ENCODE measurements at places on chromosomes 2 and 18.

GRCh38 chr18:39693359-39693758, 2127.8 kb upstream of the CELF4 start:
- no peak for DNase-seq

DNA sequence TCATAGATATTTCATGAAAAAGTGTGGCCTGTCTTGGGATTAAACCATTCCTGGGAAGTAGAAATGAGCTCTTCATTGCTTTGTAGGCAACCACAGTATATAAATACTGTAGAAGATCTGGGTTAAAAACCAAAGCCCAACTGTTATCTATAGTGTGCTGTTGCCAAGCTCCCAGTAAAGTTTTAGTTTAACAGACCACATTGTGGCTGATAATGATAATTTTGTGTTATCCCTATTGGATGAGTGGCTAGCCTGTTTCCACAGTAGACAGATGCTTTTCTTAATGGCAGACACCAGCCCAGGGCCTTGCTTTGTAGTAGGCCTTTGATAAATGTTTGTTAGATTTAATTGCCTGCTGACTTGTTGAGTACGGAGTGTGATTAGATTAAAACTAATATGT, 52.1 kb downstream of the FMNL2 start:
- DNase-seq = no peak

DNA sequence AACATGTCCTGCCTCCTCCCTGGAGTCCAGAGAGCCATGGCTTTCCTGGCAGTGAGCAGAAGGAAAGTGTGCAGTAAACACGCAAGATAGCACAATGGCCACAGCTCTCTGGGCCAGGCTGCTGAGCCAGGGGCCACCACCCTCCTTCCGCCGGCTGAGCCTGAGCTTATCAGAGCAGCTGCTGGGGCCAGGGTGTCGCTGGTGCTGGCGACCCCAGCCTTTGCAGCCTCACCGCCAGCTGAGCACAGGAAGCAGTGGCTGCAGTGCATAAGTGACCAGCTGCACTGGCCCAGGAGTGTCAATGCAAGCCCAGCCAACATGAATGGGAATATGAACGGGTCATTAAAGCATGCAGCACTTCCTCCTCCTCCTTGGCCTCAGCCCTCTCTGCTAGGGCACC, 172.0 kb downstream of the ZFP36L2 start:
- DNase-seq = no peak

DNA sequence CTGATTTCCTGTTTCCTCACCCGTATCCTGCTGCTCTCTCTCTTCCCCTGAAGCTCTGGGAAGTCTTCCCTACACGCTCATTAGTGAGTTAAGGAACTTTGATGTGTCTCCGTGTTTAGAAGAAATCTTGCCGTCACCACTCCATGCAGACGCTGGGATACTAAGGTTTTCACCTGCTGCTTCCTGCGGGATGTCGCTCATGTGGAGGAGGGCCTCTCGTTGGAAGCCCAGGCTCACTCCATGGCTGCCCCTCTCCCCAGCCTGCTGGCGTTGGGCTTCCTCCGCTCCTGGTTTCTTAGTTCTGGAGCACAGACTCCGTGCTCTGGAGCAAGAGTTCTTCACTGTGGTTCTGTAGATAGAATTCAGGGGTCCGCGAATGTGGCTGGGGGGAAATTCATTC, 326.3 kb downstream of the GBX2 start:
- DNase-seq = no peak

GRCh38 chr2:32222966-32223365, 41.7 kb downstream of the NLRC4 start:
- no peak for DNase-seq

DNA sequence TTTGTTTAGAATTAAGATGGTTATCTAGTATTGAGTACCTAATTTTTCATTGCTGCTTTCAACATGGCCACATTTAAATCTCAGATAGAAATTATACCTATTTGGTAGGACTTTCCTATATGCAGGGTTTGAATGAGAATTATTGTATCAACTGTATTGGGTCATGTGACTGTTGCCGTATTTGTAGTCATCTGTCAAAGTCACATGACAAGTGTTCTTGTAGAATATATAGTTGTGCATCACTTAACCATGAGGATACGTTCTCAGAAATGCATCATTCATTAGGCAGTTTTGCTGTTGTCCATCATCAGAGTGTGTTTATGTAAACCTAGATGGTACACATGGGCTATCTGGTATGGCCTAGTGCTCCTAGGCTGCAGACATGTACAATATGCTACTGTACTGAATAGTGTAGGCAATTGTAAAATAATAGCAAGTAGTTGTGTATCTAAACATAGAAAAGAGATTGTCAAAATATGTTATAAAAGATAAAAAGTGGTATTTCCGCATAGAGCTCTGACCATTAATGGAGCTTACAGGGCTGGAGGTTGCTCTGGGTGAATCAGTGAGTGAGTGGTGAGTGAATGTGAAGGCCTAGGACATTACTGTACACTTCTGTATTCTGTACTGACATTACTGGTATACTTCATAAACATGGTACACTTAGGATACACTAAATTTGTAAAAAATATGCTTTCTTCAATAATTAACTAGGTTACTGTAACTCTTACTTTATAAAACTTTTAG, 123.7 kb downstream of the MAP4K4 start:
- DNase-seq = no peak

GRCh38 chr2:98554116-98554861, 54.0 kb downstream of the COA5 start:
- DNase-seq = no peak

GRCh38 chr2:53234548-53234903, 533.1 kb upstream of the CHAC2 start:
- no peak for DNase-seq

GRCh38 chr2:47402555-47402804, 476 bp upstream of the MSH2 start:
- DNase-seq = no peak

- no peak for DNase-seq
Observed at GRCh38 chr2:43569921-43570320, 25.9 kb downstream of the THADA start.

DNA sequence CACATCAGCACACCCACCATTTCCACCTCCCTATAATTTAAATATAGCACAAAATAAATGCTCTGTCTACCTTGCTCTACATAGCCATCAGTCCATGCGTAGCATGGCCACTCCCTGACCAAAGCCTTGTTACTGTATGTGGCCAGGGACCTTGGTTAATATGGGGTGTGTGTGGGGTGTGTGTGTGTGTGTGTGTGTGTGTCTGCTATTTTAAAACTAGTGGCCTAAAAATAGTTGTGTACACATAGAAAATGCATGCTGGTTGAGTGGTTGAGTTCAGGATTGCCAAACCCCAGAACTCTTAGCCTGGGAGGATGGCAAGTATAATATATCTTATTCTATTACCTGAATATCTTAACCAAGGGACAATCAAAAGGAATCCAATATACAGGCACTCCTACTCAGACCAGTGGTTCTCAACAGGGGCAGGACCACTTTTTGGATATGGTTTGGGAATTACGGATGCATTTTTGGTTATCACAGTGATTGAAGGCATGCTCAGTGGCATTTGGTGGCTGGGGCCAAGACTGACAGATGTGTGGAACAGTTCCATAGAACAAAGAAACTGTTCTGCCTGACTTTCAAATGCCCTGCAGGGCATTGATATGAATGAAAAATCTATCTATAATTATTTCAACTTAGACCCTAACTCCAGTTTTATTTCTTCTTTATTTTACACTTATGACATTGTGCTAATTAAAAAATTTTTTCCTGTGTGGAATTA, 72.3 kb upstream of the PSME4 start:
- DNase-seq = no peak

- no peak for DNase-seq
Observed at GRCh38 chr2:229714080-229714735, at the start of gene DNER. TSS of gene DNER (minus strand) at chr2:229714555. CDS start at chr2:229714423, 132 bp downstream.

DNA sequence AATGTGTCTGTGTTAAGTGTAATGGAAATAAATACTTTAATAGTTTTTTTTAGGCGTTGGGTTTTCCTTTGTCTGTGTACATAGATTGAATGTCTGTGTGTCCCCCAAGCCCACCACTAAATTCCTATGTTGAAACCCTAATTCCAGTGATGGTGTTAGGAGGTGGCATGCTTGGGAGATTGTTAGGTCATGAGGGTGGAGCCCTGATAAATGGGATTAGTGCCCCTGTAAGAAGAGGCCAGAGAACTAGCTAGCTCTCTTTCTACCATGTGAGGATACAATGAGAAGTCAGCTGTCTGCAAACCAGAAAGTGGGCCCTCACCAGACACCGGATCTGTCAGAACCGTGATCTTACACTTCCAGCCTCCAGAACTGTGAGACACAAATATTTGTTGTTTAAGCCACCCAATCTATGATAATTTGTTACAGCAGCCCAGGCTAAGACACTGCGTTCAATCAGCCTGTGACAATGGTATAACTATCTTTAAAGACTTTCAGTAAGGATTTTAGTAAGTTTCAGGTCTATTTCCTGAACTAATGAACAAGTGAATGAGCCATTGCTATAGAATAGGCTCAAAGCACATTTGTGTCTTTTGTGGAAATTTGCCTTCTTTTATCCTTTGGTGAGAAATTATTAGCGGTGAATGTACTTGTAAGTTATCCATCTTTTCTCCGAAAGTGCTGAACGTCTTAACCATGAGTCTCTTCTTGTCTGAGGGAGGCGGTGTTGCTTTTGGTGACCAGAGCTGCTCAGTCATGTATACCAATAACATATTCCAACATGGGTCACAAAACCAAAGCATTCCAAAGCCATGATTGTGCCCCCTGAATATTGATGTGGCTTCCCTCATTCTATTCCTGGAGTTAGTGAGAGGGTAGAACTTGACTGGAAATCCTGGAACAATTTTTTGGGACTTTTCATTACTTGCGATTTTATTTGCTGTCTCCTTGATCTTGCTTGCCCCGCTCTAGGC, 29.6 kb upstream of the IL1R1 start:
- DNase-seq = no peak

GRCh38 chr2:88754585-88755320, 63.3 kb downstream of the RPIA start:
- no peak for DNase-seq

Data from stimulated activated CD8-positive, alpha-beta memory T cell treated with anti-CD3 and anti-CD28 coated beads, Interleukin-12 subunit alpha, Interleukin-12 subunit beta, amount 100 ng/mL, for 4 hours (primary cell).